Panc1 (cell line): ENCODE measurements at places on chromosomes 4 and X.

GRCh38 chr4:73127839-73128453 is 58.4 kb upstream of the COX18 start:
- DNase-seq: no peak

DNA sequence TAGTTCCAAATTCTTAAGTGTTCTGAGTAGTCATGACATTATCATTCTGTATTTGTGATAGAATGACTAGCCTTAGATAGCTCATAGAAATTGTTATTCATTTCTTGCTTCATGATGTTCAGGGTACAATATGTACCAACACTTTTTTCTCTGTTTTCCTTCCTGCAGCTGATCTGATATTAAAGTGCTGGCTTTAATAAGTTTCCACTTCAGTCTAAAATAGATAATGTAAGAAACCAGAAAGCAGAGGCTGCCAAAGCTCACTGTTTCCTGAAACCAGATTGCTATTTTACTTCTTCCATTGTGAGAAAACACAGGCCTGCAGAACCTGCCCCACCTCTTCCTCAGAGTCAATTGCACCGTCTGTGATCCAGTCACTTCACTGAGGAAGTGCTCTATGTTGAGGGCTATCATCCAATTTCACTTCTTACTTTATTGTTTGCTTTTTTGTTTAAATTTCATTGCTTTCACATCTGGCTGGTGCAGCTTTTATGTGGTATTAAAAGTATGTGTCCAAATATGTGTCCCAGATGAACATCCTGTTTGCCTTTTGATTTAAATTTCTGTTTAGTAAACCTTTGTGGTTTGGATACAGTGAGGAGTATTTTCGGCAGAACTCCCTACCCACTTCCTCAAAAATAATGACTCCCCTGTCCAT is 652.1 kb downstream of the ANKRD50 start:
- DNase-seq: no peak

GRCh38 chr4:135538698-135539097 is 1337.1 kb upstream of the PABPC4L start:
- no peak for DNase-seq

DNA sequence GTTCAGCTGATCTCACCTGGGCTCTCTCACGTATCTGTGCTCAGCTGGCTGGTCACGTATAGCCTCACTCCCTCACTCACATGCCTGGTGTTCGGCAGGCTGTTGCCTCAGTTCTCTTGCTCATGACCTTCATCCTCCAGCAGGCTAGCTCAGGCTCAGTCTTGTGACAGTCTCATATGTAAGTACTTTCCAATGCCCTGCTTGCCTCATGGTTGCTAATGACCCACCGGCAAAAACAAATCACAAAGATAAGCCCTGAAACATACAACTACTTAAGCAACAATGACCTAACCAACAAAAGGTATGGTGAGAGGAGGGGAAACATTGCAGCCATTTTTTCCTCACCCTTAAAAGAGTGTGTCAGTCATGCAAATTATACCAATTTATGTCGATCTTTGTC is 25.0 kb downstream of the MEPE start:
- DNase-seq: no peak

- no peak for DNase-seq
Observed at GRCh38 chr4:38210396-38211114, 250.4 kb downstream of the PTTG2 start.

- DNase-seq: no peak
Observed at GRCh38 chr4:155759372-155760252, 791 bp downstream of the GUCY1B1 start.

- no peak for DNase-seq
Observed at GRCh38 chrX:49197543-49198087, 2.4 kb downstream of the SYP start.

- no peak for DNase-seq
Observed at GRCh38 chr4:112523764-112524505, 8.0 kb upstream of the NEUROG2 start.

DNA sequence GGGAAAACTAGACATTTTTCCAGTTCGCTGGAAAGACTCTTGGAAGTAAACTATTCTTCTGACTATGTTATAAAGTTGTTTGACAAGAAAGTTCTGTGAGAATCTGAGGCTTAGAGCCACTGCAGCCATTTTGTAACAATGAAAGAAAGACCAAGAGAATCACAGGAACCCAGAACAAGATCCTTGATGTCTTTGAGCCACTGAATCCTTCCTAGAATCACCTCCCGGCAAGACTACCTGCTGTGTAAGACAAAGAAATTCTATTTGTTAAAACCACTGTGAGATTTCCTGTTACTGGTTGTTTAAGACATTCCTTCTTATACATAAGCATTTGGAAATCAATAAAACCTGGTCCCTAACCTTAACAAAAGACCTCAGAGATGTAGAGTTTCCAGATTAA is 175.7 kb upstream of the RASGEF1B start:
- no peak for DNase-seq

- no peak for DNase-seq
Observed at GRCh38 chr4:185773419-185773818, 38.6 kb downstream of the SORBS2 start.

DNA sequence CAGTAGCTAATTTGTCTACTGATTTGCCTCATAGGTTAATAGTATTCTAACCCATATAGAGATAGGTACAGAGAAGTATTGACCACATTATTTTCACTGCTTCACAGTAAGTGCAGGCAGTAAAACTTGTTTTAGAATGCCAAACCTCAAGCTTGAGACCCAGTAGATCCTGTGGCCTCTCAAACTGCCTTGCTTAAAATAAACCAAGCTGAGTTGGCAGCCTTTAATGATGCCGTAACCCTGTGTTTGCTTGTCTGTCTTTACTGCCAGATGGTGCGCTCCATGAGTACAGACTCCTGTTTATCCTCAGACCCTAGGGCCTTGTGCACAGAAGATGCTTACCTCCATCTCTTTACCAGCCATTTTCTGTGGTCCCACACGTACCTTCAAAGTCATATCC is 50.8 kb downstream of the ANXA3 start:
- DNase-seq: no peak

- no peak for DNase-seq
Observed at GRCh38 chr4:176631611-176632010, 161.1 kb downstream of the VEGFC start.

GRCh38 chrX:100648458-100649417 is 4.7 kb downstream of the SRPX2 start:
- DNase-seq: no peak

DNA sequence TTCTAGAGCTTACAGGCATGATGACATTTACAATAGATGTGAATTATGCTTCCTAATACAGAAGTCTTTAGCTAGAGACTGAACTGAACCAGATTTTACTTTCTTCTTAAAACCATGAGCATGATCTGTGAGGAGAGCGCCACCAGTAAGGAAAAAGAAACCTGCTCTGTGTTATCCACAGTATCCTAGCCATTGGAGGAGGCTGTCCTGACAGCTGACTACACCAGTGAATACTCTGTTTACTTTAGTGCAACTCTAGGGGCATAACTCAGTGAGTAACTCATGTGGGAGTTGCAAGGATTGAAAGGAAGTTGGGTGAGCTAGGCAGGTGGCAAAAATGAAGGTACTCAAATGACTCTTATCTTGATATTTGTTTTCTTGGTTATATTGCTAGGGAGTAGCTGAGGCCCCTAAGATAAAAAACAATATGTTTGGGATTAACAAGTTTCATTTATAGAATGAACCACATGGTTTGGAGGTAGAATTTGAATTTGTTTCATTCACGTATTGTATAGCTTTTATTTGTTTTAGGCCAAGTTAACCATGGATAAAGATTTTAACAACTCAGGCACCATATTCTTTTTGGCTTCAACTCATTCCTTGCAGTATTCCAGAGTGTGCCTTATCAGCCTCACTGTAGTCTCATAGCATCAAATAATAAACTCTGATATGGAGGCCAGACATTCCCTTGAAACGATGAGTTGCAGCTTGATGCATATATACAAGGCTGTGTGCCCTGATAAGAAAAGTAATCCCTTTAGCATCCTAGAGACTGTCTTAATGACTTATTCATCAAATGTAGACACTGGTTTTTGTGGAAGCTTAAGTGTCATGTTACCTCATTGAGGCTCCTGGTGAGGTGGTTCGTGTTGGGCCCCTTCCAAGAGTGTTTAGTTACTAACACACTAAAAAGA is 2.5 kb downstream of the BMP3 start:
- DNase-seq: no peak

DNA sequence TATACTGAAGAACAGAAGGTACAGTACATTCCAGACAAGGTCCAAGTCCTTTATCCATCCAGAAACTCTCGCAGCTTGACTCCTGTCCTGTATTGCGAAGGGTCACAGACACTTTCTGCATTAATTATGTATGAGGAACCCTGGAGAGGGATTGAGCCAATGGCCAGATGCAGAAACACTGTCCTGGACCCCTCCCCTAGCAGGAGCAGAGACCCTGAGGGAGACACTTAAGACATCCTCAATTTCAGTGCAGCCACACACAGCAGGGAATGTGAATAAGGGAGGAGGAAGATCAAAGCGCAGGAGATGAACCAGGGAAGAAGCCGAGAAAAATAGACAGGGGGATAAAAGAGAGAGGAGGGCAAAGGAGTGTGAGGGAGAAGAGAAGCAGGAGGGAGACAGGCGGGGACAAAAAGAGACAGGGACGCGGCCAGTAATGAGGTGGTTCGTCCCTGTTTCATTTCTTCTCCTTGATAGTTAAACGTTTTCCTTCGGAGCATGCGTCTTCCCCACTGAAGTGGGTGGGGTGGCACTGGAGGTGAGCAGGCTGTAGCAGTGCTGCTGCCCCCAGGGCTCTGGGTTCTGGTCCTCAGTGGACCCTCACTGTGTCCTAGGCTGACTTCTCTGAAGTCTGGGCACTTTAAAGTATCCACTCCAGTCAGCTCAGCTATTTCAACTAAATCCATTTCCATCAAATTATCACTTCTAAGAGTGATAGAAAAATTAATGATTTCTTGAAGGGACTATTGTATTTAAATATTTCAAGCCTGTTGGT is 356.4 kb upstream of the NOCT start:
- DNase-seq: no peak

GRCh38 chr4:137451172-137451825 is 81.0 kb downstream of the PCDH18 start:
- no peak for DNase-seq

DNA sequence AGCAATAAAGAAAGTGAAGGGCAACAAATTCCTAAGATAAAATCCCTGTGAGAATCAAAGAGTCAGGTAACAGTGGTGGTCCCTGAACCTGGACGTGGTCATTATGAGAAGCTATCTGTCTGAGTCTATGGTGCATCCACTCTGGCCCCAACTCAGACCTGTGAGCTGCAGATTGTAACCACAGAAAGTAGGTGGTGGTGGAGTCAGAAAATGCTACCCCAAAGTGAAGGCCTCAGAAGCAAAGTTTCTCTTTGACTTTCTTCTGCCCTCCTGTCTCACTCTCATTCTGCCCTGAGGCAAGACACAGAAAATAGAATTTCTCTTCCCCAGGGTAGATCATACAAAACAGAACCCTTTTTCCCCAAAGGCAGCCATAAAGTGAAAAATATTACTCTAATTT is 84.1 kb upstream of the NEIL3 start:
- DNase-seq: no peak

DNA sequence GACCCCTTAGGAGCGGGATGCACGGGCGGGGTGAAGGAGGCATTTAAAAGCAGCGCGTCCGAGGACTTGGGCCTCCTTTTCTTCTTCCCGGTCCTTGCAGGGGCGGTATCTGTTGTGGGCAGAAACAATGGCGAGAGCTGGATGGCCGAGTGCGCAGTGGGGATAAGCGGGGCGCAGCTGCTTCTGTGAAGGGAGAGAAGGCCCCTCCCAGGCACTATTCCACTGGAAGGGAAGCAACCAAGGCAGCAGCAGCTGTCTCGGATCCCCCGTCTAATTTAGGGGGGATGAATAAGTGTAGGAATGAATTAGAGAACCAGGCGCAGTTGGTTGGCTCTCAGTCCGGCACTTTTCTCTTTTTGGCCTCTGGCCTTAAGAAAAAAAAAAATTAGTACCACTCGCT is 995 bp downstream of the SMARCA5 start:
- no peak for DNase-seq

DNA sequence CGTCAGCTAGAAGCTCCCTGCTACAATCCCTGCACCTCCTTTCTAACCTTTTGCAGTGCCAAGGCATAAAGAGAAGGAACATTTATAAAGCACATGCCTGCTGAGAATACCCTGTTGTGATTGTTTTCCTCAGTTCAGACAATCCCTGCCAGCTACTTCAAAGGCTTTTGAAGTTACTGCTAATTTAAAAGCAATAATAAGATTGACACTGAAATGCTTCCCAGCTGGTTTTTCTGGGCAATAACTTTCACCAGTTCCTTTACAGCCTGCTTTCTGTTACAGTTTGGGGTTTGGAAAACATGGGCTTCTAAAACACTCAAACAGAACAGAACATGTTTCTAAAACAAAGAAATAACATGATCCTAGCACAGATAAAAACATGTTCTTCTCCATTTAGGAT is 232.3 kb upstream of the CPEB2 start:
- DNase-seq: no peak

DNA sequence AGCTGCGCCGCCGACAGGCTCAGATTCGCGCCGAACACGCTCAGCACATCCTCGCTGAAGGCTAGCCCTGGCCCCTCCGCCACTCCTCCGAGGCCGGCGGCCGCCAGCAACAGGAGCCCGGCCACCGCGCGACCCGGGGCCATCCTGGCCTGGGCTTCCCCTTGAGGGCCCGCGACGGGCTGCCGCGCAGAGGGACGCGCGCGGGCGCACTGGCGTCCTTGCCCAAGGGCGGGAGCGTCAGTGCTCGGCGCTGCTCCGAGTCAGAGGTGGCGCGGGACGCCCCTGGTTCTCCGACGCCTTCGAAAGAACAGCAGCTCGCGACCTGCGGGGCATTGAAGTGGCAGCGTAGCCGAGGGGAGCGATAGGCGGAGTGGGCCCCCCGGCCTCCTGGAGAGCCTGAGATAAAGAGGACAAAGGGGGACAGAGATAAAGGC is 745 bp downstream of the SLC39A8 start:
- no peak for DNase-seq

GRCh38 chr4:81039351-81039972 is 9.0 kb downstream of the BMP3 start:
- DNase-seq: no peak

DNA sequence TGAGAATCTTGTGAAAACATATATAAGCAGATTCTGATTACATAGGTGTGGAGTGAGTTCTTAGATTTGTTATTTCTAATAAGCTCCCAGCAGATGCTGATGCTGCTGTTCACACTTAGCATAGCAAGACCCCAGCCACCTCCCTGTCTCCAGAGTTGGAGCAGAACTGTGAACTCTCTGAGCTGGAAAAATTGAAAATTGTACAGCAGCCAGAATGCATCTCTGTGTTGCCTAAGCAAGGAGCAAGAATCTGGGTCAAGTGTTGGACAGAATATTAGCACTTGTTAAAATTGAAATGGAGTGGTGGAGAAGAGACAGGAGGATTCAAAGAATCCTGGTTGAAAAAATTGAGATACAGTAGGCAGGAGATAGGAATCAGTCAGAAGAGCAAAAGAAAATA is 146.6 kb upstream of the FAM47C start:
- DNase-seq: no peak

GRCh38 chrX:84064164-84064563 is 123.8 kb downstream of the RPS6KA6 start:
- no peak for DNase-seq

DNA sequence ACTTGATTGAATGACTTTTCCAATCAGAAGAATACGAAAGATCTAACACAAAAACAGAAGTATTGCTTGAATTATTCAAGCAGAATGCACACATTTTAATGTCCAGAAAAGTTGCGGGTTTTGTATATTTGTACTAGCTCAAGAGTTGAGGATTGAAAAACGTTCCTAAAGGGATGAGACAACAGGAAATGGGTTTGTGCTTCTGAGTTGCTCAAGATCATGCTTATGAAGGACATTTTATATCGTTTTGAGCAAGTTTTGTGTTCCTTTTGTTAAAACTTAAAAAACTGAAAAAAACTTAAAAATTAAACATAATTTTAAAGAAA is 353 bp upstream of the SMIM10 start:
- no peak for DNase-seq

- no peak for DNase-seq
Observed at GRCh38 chrX:95907081-95907480, 777.6 kb upstream of the DIAPH2 start.
